Renal cortical epithelial cell (primary cell): ENCODE measurements at places on chromosomes 13 and 19. TPM values are rescaled to one million over a fixed set of nuclear protein-coding genes. Genes with fewer than 3 reads are reported as not detected.
A peak's percentile ranks its signal among the peaks of the same experiment; 100 is the strongest.

- no peak for DNase-seq
These were observed 43.6 kb downstream of the RUBCNL start for GRCh38 chr13:46343279-46343994.

DNA sequence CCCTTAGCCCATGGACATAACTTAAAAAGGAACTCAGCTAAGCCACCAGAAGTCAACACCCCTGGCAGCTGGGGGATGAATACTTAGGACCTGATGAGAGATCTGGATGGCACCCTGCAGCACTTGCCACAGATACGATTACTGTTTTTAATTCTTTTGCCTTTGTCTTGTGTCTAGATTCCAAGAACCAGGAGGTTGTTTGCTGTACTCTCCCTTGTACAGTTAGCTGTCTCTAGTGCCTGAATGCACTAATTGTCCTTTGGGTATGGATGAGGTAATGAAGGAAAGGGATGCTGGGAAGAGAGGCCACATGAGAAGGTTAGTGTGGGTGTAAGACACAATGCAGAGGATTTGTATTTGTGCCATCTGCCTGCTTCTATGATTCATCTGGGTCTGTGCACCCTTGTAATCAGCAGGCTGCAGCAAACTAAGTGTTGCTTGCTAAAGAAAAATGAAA, 385.8 kb downstream of the KCNRG start:
- peak; percentile 87 for DNase-seq

DNA sequence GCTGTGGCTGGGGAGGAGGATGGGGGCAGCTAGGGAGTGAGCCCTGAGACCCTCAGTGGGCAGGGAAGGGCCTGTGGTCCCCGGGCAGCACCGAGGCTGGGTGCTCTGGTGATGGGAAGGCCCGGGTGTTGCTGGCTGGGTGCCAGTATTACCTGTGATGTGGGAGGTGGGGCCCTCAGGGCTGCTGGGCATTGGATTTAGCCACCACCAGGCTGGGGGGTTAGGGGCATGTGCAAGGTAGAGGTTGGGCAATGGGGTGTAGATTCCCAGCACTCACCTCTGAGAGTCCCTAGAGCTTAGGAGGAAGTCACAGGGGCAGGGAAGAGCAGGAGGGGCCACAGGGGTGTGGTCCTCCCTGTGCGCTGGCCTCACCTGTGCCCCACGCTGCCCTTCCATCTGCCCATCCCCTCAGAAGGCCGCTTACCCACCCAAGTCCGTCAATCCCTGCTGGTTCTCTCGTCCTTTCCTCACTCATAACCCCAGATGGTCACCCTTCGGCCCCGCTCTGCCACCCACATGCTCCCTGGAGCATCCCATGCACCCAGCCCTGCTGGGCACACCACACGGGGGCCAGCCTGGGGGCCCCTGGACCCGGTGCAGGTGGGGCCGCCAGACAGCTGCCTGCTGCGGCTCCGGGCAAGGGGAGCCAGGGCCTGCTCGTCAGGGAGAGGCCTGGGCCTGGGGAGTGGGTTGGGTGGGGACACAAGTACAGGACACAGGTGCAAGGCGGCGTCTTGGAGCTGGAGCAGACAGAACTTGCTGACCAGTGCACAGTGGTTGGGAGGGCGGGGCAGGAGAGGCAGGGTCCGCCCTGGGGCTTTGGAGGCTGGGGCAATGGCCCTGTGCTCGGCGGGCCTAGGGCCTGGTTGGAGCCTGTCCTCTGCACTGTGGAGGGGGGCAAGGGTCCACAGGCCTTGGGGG, 12.5 kb downstream of the EPN1 start:
- DNase-seq = no peak

- no peak for DNase-seq
These were observed 228.8 kb downstream of the PCDH9 start for GRCh38 chr13:67001363-67001762.

- DNase-seq = peak; percentile 61
These were observed 794.3 kb downstream of the LIG4 start for GRCh38 chr13:107421028-107421427.

DNA sequence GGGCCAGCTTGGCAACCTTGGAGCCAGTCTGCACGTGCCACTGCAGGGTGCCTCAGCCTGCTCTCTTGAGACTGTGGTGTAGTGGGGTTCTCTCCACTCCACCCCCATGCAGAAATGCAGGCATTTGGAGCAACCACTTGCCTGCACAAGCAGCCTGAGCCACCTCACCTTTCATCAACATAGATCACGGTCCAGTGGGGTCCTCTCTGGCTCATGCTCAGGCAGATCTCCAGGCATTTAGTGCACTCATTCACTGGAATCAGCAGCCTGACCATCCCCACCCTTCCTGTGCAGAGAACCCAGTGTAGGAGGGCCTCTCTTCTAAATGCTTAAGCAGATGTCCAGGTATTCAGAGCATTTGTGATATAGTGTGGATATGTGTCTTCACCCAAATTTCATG, 2330.1 kb downstream of the PCDH9 start:
- no peak for DNase-seq

DNA sequence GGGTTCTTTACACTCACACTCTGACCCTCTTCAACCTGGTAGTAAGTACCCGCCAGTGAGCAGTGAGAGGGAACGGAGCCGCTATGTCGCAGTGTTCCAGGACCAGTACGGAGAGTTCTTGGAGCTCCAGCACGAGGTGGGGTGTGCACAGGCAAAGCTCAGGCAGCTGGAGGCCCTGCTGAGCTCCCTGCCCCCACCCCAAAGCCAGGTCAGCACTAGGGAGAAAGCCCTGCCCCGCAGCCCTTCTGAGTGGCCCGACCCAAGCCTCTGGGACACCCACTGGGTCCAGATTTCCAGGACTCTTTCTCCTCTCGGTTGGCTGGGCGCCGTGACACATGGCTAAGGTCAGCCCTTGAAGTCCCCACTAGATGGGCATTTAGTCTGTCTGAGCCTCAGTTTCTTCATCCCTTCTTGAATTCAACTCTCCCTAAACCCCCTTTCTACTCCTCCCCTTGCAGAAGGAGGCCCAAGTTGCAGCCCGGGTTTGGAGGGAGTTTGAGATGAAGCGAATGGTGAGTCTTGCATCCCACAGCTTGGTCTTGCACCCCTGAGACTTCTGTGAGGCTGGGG, 1.9 kb downstream of the OCEL1 start:
- DNase-seq = no peak

- no peak for DNase-seq
These were observed 69.8 kb downstream of the OLFM4 start for GRCh38 chr13:53098455-53098854.

The CARD8 gene
- 5.0 and 16.3 TPM in 2 replicates for total RNA-seq
